ENCODE measurements at places on chromosomes 3 and 15.

- no peak for DNase-seq
Observed at GRCh38 chr3:180913581-180914404, 1.3 kb downstream of the FXR1 start.

DNA sequence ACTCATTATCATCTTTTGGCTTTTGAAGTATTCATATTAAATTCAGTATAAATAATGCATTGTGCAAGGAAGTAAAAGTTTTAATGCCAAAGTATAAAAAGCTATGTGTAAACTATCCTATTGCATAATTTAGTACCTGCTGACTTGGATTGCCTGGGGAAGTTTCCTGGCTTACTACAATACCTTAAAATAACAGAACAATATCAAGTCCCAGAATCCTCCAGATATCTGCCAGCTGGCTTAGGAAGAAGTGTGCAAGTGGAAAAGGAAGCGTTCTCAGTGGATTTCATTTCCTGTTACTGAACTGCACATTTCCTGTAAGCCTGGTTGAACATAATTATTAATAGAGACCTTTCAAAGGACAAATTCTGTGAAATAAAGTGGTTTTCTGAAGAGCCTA lies 236.7 kb downstream of the ADAMTSL3 start:
- no peak for DNase-seq

GRCh38 chr15:51252671-51253070 lies 85.7 kb downstream of the CYP19A1 start:
- DNase-seq: no peak

DNA sequence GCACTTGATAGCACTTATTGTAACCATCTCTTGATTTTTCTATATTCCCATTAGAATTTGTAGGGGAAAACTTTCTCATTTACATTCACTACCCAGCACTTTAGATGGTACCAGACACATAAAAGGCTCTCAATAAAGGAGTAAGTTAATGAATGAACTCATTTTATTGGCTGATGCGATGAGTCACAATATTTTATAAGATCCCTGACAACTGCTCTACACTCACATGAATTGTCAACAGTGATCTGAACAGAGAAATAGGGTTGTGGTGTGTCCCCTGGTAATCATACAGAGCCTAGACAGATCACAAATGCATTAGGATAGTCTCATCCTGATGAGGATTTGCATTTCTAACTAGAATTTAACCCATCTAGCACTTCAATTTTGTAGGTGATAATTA lies 567.6 kb upstream of the ARPP21 start:
- DNase-seq: no peak

- DNase-seq: peak; percentile 39
Observed at GRCh38 chr15:98651581-98652220, 3.4 kb downstream of the IGF1R start.

DNA sequence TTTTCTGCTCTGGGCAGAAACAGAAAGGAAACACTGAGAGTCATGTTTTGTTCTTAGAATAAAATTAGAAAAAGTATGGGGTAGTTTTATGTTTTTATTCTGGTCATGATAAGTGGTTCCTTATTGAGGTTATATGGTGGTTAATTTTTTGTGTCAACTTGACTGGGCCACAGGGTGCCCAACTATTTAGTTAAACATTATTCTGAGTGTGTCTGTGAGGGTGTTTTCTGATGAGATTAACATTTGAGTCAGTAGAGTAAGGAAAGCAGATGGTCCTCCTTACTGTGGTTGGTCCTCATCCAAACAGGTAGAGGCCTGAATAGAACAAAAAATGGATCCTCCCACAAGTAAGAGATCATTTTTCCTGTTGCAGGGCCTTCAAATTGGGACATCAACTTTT lies 98.9 kb downstream of the C3orf38 start:
- no peak for DNase-seq

- peak; percentile 93 for DNase-seq
Observed at GRCh38 chr15:60374628-60375081, 23.1 kb downstream of the ANXA2 start.

GRCh38 chr15:68325726-68326125 lies 48.2 kb downstream of the FEM1B start:
- DNase-seq: no peak

DNA sequence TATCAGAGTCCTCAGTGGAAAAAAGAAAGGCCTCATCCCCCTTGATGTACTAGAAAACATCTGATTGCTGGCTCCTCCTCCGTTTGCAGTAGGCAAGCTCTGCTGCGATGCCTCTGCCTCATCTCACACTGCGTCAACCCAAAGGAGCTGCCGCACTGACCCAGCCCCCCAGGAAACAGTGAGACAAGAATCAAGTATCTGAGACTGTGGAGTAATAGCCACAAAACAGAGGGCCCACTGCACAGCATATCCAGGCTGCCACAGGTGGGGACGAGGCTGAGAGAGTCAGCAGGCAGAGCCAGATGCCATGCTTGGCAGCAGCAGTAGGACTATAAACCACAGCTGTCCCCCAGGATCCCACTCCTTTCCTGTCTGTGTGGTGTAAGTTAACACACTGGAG lies 165.9 kb downstream of the STAC start:
- DNase-seq: no peak

DNA sequence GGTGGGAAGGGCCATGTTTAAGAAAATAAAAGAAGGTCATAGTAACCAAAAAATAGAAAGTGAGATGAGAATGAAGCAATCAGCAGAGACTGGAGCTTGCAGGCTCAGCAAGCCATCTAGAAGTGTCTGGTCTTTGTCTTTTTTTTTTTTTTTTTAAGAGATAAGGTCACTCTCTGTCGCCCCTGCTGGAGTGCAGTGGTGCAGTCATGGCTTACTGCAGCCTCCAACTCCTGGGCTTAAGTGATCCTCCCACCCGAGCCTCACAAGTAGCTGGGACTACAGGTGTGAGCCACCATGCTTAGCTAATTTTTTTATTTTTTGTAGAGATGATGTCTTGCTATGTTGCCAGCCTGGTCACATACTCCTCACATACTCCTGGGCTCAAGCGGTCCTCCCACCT lies 36.2 kb downstream of the GXYLT2 start:
- DNase-seq: no peak

DNA sequence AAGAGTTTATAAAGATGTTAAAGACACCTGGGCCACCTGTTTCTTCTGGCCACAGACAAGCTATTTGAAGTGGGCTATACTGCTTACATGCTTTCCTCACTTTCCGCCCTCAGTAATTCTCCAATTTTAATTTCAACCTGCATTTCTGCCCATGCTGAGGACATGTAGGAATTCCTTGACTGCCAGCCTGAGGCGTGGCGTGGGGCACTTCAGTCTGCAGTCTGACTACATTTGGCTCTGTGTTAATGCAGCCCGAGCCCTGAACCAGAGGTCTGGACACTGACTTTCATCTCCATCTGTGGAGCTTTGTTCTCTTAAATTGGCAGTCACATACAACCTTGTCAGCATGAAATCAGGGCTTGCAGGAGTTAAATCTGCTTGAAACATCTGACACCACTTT lies 8.5 kb downstream of the UQCC5 start:
- DNase-seq: no peak

DNA sequence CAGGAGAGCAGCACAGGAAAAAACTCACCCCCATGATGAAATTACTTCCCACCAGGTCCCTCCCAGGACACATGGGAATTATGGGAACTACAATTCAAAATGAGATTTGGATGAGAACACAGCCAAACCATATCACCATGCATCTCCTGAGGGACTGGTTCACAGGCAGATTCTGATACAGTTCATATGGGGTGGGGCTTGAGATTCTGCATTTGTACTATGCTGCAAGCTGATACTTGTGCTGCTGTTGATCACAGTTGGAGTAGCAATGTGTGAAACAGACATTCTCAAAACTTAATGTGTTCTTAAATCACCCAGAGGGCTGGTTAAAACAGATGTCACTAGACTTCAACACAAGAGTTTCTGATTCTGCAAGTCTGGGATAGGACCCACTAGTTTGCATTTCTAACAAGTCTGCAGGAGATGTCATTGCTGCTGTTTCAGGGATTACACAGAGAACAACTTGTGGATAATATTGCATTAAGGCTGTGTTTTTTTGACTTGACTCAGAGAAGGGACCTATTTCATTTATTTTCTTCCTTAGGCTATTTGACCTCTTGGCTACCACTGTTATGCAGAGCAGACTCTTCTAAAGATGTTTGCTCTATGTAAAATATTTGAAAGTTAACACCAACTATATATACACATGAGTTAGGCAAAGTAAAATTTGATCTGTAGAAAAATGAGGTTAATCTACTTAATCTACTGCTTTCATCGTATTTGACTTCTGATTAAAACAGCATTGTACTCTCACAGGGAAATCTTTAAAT lies 194.2 kb upstream of the CNTN3 start:
- no peak for DNase-seq

DNA sequence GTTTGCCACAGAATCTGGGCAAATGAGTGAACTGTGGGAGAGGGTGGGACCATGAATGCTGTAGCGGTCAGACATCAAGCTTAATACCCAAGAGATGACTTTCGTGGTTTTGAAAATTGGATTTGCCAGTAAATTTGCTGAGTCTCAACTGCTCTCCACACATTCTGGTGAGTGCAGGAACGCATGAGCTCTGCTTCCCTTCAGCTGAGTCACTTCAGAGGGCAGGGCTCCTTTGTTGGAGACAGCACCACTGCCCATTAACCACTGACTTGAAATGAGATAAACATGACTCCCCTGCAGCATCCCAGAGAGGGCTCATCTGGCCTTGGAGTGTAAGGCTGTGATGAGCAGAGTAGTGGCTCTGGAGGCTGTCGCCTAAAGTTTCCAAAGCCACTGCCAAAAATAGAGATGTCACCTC lies 22.6 kb downstream of the RARRES1 start:
- DNase-seq: peak; percentile 93

- no peak for DNase-seq
Observed at GRCh38 chr3:84962415-84962814, 3.6 kb downstream of the CADM2 start.

- no peak for DNase-seq
Observed at GRCh38 chr15:64472161-64472560, 11.8 kb downstream of the ZNF609 start.

DNA sequence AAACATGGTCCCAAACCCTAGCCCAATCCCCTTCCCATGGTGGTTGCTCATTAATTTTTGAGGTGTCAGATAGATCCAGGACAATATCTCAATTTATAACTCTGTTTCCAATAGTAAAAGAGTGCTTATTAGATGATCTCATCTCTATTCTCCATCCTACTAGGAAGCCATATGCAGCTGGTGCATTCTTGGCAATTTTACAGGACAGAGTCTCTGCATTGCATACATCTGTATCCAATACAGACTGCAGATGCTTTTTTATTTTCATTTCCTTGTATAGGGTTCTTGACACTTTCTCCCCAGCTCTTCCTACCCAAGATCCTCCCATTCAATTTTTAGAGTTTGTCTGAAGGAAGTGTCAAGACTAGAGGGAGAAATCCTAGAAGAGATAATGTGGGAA lies 194.8 kb upstream of the DPH6 start:
- peak; percentile 61 for DNase-seq

DNA sequence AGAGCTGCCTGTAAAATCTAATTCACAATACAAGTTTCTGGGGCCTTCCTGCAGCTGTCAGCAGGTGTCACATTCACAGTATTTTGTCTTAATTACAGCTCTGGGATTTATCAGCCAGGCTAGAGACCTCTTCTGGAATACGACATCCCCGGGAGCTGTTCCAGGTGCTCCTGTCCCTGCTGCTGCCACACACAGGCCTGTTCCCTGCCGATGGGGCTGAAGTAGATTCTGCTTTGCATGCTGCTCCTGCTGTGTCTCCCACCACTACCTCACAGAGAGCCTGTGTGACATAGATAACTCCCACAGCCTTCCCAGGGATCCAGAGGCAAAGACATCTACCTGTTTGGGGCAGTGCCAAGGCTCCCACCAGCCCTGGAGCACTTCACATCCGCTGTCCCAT lies 20.4 kb downstream of the COLQ start:
- no peak for DNase-seq

- peak; percentile 67 for DNase-seq
Observed at GRCh38 chr15:34154725-34155204, 52.9 kb downstream of the PGBD4 start.

GRCh38 chr15:92226020-92226612 lies 167.6 kb upstream of the ST8SIA2 start:
- no peak for DNase-seq

GRCh38 chr3:113161661-113162060 lies 49.7 kb upstream of the BOC start:
- no peak for DNase-seq

- no peak for DNase-seq
Observed at GRCh38 chr3:128679338-128679737, 28.7 kb upstream of the RPN1 start.

- no peak for DNase-seq
Observed at GRCh38 chr3:172177046-172177445, 137.7 kb downstream of the FNDC3B start.

- DNase-seq: peak; percentile 32
Observed at GRCh38 chr3:190739641-190740185, 122.8 kb downstream of the GMNC start.

DNA sequence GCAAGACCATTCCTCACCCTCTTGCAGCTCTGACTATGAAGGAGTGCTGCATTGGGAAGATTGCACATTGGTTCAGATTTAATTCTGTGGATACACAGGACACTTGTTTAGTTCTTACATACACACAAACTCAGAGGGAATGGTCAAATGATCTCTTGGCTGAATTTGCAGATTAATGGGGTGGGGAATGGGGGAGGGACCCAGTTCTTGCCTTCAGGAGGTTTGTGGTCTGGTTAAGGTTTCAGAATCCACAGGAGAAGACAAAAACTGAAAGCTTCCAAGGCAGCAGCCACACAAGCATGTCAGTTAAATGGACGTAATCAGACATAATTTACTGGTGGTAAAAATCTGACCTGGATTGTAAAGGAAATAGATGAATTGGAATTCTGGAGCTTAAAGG lies 257.1 kb upstream of the ROPN1 start:
- no peak for DNase-seq

GRCh38 chr3:160546727-160547126 lies 18.6 kb downstream of the KPNA4 start:
- DNase-seq: no peak

DNA sequence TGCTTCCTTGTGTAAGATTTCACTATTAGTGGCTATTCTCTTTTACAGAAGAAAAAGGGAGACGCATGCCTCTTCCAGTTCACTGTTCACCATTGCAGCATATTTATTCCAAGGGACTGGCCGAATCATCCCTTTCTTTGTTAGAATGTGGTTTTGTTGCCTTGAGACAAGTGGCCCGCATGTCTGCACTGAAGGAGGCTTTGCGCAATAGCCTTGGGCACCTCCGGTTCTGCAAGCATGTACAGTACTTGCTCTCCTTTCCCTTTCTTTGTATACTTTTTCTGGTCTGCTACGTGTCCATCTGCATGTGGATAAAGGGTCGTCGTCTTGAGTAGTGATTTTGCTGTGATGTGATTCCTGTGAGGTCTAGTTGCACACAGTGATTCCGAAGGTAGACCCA lies 43.0 kb downstream of the FLNB start:
- peak; percentile 88 for DNase-seq

GRCh38 chr15:42324308-42324707 lies 35.0 kb upstream of the CAPN3 start:
- peak; percentile 83 for DNase-seq

DNA sequence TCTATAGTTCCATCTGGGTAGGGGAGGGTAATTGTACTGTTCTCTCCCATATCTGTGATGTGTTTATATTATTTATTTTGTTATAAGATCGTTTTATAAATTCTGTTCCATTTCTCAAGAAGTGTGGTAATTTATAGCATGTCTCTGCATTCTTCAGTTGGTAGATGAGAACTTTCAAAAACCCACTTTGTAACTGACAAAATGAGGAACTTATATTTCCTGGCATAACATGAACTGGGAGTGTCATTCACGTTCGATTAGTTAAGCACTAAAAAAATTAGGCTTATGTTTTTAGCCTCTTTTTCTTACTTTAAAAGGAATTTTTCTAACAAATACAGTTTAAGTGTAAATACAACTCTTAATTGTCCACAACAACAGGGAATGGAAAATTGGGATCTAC lies 230.8 kb downstream of the CGGBP1 start:
- no peak for DNase-seq

- no peak for DNase-seq
Observed at GRCh38 chr3:177382944-177383343, 185.7 kb upstream of the TBL1XR1 start.
